ENCODE measurements at places on chromosomes 11 and 22.

GRCh38 chr11:117026593-117027330 lies 71.5 kb downstream of the SIK3 start:
- DNase-seq = peak; percentile 78

DNA sequence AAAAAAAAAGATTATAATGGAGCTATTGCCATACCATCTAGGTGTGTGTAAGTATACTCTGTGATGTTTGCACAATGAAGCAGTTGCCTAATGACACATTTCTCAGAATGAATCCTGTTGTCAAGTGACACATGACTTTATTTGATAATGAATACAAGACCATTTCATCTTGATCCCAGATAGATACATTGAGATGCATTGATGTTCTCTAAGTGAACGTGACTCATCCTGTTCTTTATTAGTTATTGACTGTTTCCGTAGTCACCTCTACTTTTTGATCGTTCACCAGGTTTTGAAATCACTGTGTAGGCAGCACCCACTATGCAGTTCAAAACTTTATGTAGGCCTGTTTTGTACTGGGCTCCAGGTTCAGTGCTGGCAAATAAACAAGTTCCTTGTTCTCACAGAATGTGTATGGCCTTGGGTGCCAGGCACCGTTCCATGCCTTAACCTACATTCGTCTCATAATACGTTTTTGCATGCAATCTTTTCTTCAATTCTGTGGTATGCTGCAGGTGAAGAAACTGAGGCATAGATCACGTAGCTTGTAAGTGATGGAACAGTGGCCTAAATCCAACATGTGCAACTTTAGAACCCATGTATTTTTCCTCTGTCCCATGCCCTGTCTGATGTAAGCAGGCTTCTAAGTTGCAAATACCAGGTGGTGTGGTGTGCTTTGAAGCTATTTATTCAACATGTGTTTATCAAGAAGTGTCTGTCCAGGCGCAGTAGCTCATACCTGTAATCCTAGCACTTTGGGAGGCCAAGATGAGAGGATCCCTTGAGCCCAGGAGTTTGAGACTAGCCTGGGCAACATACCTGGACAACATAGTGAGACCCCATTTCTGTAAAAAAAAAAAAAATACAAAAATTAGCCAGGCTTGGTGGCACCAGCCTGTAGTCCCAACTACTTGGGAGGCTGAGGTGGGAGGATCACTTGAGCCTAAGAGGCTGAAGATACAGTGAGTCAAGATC lies 10.4 kb downstream of the SREBF2 start:
- no peak for DNase-seq

GRCh38 chr11:115284773-115285172 lies 219.4 kb downstream of the CADM1 start:
- no peak for DNase-seq

DNA sequence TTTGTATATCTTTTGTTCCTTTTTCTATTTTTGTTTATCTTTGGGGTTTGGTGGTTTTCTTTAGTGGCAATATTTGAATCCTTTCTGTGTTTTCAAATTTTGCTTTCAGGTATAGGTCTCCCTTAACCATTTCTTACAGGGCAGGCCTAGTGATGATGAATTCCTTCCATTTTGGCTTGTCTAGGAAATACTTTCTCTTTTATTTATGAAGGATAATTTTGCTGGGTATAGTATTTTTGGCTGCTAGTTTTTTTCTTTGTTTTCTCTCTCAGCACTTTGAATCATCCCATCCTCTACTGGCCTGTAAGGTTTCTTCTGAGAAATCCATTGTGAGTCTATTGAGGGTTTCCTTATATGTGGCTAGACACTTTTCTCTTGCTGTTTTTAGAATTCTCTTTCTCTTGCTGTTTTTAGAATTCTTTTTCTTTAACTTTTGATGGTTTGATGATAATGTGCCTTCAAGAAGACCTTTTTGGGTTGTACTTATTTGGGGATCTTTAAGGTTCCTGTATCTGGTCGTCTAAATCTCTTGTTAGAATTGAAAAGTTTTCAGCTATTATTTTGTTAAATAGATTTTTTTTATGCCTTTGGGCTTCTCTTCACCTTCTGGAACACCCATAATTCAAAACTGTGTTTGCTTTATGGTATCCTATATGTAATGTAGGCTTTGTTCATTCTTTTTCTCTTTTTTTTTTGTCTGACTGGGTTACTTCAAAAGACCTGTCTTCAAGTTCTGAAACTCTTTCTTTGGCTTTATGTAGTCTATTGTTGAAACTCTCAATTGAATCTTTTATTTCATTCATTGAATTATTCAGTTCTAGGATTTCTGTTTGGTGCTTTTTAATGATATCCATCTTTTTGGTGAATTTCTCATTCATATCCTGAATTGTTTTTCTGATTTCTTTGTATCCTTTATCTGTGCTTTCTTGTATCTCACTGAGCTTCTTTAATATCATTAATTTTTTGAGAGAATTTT lies 24.5 kb downstream of the CFAP300 start:
- no peak for DNase-seq

- DNase-seq = no peak
Measured at GRCh38 chr22:48101704-48102103, 1339.3 kb downstream of the TBC1D22A start.

GRCh38 chr11:107337917-107338316 lies 119.7 kb downstream of the CWF19L2 start:
- DNase-seq = no peak

DNA sequence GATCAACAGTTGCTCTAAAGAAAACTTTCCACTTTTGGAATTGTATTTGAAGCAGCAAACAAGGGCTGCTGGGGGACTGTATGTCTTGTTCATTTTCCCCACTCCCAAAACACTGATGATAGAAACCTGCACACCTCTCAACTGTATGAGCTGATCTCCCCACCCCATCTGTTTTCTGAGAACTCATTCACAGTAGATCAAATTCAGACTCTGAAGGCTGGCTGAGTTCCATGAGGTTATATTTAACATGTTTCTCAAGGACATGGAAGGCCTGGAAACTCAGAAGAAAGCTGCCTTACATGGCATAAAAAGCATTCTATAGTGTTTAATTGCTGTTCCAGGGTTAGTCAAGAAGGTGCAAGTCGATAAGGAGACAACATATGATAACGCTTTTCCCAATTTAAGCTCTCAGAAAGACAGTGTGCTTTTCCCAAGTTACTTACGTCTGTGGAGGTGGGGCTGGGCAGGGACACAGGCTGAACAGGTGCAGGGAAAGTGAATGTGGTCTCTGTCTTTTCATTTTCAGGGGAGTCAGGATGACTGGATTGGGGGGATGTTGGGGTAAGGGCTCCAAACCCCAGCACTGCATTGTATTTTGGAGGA lies 23.0 kb downstream of the LARGE2 start:
- DNase-seq = no peak

DNA sequence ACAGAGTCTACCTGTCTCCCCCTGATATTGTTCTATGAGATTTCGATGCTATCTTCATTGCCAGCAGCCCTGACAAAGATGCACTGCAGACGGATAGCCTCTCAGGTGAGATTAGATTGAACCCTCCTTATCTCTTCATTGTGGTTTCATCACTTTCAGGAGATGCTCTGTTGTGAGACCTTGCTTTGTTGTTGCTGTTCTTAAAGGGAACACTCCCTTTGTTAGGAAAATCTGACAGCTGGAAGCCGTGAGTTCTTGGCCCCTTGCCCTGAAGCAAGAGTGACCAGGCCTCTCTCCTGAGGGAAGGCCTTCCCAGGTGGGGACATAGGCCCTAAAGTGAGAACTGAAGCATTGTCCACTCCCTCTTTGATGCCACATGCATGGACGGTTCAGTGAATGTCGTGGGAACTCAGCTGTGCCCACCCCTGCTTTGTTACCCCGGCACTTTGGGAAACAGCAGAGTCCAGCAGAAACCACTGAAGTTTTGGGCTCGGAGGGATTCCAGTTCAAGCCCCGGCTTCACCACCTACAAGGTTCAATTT lies 976.1 kb downstream of the TBC1D22A start:
- no peak for DNase-seq

- DNase-seq = peak; percentile 54
Measured at GRCh38 chr11:72430741-72431570, 3.4 kb downstream of the CLPB start.

GRCh38 chr22:18070556-18071306 lies 7.1 kb upstream of the PEX26 start:
- DNase-seq = no peak

GRCh38 chr11:111941963-111942362 lies 4.8 kb downstream of the DIXDC1 start:
- no peak for DNase-seq

GRCh38 chr22:27757928-27758525 lies 43.5 kb downstream of the MN1 start:
- no peak for DNase-seq

DNA sequence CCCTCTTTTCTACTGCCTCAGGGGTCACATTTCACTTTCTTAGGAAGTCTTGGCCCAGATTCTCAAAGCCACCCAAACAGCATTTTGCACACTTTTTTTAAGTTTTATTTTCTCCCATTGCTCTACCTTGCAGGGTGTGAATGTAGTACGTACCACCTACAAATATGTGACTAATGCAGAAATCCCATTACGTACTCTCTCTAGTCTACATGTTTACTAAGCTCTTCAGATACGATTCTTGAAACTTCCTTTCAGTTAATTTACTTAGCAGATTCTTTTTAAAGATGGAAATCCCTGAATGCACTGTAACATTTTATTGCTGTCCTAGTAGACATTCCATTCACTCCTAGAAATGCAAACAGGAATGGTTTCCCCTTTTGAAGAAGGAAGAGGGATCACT lies 61.3 kb downstream of the LRRC4C start:
- no peak for DNase-seq

DNA sequence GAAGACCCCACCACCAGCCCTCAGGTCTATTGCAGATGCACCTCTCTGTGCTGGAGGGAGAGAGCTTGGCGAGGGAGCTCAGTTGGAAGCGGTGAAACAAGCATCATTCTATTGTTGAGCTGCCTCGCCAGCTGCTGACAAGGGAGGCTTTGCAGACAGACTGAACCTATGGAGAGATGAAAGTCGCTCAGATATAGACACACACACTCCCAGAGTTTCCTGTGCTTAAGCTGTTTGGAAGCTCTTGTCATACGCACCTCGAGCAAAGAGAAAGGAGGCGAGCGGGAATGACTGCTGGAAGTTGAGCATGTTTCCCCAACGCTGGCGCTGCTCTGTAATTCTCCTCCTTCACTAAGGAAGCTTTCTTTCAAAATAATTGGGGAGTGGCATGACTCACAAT lies 126.1 kb downstream of the TRIM29 start:
- no peak for DNase-seq

DNA sequence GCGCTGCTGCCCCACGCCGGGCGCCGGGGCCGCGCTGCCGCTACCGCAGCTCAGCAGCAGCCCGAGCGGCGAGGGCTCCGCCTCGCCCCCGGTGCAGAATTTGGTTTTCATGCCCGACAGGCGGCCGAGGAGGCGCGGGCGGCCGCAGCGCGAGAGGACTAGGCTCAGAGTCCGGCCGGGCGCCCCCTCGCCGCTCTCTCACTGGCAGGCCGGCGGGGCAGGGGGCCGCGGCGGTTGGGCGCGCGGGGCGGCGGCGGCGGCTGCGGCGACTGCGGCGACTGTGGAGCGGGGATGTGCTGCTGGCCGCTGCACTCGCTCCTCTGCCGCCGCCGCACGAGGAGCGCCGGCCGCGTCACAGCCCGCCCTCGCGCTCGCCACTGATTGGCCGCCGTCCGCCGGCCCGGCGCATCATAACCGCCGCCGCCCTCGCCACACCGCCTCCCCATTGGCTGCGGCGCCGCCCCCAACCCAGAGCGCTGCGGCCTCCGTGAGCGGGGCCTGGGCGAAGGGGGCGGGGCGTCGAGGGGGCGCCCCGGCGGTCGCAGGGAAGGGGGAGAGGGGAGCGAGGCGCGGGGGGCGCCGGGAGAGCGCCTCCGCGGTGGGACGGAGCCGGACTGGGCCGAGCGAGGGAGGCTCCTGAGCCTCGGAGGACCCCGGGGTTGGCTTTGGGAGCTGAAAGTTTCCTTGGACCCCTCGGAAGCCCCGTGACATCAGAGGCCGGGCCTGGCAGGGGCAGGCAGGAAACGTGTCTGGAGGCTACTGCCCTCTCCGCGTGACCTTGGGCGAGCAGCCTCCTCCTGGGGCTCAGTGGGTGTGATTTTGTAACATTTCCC lies at the start of gene CHKA:
Gene CHKA (minus strand): TSS at position 322 of the 833 bp plus-strand sequence. CDS start 211 bp downstream, at position 111.
- peak; percentile 91 for DNase-seq

GRCh38 chr11:6142936-6143335 lies 27.2 kb downstream of the OR52B2 start:
- no peak for DNase-seq

DNA sequence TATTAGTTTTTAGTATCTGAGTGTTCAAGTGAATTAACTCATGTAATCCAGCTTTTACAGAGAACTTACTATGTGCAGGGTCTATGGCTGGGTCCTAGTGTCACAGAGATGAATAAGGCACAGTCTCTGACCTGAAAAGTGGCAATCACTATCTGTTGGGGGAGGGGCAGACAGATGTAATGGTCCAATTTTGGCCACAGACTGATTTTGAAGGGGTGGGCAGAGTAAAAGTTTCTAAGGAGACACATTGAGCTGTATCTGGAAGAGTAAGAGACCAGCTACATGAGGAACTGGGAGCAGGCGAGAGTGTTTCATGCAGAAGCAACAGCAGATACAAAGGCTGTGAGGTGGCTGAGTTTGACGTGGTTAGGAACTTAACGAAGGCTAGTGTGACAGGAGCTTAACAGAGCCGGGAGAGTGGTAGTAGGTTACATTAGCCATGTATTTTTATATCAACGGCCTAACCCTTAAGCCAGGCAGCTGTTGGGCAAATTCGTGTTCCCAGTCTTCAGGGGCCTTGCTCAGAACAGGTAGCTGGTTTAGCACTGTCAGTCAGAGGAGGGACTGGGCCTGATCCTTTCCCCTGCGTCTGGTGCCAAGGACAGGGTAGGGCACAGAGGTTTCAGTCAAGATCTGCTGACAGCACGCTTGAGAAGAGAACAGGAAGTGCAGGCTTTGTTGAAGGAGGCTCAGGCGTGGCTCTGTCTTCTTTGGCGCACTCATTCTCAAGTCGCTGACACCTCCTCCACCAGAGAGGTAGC lies 1.4 kb upstream of the STIM1 start:
- DNase-seq = no peak

- DNase-seq = no peak
Measured at GRCh38 chr11:2327032-2327431, 25.2 kb downstream of the TSPAN32 start.

DNA sequence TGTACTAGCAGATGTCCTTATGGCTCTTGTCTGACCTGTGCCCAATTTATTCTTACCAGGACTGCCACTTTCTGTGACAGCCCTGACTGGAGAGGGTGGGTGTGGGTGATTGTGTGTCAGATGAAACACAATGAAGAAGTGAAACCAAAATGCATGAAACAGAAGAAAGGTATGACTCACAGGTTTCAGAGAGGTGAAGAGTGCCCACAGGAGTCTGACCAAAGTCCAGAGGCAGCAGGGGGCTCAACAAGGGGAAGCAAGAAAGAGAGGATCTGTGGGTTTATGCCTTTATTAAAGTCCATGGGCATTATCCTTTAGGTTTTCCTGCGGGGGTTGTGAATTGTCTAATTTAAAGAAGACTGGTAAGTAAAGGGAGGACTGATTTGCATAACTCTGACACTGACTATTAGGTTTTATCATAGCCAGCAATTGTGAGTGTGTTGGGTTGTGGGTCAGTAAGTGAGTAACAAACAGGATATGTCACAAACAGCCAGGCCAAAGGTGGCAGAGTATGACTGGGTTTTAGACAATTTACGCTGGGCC lies 3.9 kb upstream of the OR4C6 start:
- DNase-seq = no peak

GRCh38 chr11:8730697-8731020 lies 48.1 kb downstream of the RPL27A start:
- no peak for DNase-seq

- DNase-seq = peak; percentile 32
Measured at GRCh38 chr22:30023099-30023660, 57.1 kb upstream of the HORMAD2 start.

- peak; percentile 84 for DNase-seq
Measured at GRCh38 chr11:12159351-12160099, 49.1 kb downstream of the MICAL2 start.

GRCh38 chr11:2549491-2549875 lies 104.7 kb downstream of the KCNQ1 start:
- no peak for DNase-seq

Measured in foreskin fibroblast (primary cell).